ENCODE measurements at places on chromosomes 2 and 18.

DNA sequence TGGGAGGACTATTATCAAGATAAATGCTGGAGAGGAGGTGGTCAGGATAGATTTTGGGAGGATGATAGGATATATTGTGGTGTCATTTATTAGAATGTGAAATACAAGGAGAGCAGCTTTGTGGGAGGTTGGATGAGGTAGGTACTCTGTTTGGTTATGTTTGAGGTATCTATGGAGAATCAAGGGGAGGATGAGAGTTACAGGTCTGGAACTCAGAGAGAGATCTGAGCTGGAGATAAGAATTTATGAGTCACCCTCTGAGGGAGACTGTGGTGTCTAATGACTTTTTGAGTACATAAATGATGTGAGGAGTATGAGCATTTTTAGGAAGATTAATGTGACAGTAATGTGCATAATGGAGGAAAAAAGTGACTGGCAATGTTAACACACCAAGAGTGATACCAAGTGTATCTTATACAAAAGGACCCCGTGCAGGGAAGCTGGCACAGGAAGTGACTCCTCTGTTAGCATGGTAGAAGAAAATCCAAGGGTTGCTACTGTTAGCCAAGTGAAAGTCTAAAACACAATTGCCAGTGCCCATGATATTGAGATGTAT lies 48.2 kb downstream of the CRIM1 start:
- DNase-seq, result no peak

DNA sequence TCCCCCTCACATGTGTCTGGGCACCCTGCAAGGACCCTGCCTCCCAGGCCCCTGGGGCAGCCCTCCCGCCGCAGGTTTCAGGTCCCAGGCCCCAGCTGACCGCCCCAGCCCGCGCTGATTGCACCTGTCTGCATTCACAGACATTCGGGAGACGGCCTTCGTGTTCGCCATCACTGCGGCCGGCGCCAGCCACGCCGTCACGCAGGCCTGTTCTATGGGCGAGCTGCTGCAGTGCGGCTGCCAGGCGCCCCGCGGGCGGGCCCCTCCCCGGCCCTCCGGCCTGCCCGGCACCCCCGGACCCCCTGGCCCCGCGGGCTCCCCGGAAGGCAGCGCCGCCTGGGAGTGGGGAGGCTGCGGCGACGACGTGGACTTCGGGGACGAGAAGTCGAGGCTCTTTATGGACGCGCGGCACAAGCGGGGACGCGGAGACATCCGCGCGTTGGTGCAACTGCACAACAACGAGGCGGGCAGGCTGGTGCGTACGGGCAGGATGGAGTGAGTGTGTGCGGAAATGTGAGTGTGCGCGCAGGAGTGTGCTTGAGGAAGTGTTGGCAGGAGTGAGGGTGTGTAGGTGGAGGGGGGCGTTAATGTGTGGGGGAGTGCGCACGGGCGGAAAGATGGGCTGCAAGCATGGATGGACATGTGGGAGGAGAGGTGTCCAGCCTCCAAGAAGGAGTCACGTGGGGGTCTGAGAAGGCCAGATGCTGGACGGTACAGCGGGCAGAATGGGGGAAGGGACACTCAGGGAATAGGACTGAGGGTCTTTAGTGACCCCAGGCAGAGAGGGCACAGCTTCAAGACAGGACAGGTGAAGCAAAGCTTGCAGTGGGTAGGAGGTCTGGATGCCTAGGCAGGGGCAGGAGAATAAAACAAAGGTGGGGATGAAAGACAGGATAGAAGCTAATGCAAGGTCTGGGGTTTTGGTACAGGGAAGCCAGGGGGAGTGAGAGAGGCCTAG lies 9.0 kb upstream of the WNT10A start:
- no peak for DNase-seq

DNA sequence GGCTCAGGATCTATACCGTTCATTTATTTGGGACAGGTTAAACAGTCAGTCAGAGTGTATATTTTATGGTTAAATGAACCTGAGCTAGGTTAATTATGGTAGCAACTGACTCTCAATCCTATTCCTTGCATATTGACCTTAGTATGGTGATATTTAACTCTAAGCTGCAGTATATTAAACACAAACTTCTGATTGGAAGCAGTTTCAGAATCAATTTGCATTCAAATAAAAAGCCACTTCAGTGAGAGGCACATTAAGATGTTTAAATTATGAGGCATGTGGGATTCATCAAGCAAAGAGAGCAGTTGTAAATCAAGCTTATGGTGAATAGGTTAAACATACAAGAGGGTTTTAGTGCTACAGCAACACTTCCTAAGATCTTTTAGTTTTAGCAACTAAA lies 40.4 kb downstream of the FRZB start:
- DNase-seq, result no peak

- DNase-seq, result no peak
Measured at GRCh38 chr2:12619975-12620374, 96.8 kb upstream of the TRIB2 start.

GRCh38 chr2:195646424-195646823 lies 10.6 kb upstream of the SLC39A10 start:
- no peak for DNase-seq

- DNase-seq, result no peak
Measured at GRCh38 chr18:37487400-37487867, 78.2 kb downstream of the CELF4 start.

GRCh38 chr2:43368483-43369385 lies 142.3 kb upstream of the ZFP36L2 start:
- no peak for DNase-seq

DNA sequence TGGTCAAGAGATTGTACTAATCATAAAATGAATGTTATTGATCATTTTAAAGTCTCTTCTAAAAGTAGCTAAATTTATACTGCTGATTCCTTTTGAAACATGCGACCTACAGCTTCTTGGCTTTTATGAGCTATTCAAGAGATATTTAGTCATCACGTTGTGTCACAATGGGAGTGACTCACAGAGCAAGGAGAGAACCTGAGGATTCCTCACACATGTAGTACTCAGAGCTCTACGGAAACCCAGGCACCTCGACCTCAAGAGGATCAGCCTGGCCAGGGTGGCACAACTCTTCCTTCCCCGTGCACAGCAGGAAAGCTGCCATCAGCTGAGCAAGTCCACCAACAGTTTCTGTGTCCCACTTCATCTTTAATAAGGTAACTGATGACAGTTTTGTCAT lies at the start of gene DHRS9:
TSS of gene DHRS9 (plus strand) at position 223 of the 400 bp plus-strand sequence. CDS start 12,019 bp downstream, outside the sequence.
- no peak for DNase-seq

GRCh38 chr2:99615247-99615771 lies 125.5 kb upstream of the REV1 start:
- DNase-seq, result no peak
